ENCODE measurements at places on chromosomes 2 and 18. TPM values are rescaled to one million over a fixed set of nuclear protein-coding genes. Genes with fewer than 3 reads are reported as not detected.

DNA sequence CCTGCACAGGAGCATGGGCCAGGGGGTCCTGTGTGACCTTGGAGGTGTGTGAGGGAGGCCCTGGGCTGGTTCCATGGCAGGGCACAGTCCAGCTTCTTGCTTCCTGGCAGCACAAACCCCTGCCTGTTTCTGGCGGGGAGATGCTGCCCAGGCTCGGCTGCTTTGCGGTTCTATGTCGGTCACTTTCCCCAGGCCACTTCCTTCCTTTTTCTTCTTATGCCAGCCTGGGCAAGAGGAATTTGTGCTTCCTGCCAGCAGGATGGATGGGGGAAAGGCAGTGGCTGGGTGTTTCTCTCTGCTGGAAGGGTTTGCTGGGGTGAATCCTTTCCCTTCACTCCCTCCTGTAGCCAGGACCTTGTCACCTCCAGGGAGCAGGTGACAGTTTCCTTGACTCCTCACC lies 24.3 kb downstream of the ASAP2 start:
- DNase-seq: no peak

- no peak for DNase-seq
Observed at GRCh38 chr2:120884472-120885290, 149.0 kb downstream of the GLI2 start.

DNA sequence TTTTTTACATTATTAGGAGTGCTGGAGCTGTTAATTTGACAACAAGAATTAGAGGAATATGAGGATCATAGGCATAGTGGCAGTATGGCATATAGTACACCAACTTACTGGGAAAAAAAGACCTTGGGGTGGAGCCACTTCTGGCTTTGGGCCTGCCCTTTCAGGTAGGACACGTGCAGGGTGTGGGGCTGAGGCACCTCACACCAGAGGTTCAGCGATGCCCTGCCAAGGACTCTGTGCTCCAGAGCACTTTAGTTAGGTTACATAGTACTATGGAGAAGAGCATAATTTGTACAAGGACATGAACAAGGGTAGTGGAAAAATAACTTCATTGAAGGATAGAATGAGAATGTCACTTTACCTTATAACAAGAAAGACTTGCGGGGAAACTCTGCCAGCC lies 77.1 kb upstream of the CD302 start:
- DNase-seq: no peak

- DNase-seq: no peak
Observed at GRCh38 chr2:235914756-235915155, 253.4 kb downstream of the GBX2 start.

- no peak for DNase-seq
Observed at GRCh38 chr2:48105848-48106247, 199.6 kb upstream of the FBXO11 start.

DNA sequence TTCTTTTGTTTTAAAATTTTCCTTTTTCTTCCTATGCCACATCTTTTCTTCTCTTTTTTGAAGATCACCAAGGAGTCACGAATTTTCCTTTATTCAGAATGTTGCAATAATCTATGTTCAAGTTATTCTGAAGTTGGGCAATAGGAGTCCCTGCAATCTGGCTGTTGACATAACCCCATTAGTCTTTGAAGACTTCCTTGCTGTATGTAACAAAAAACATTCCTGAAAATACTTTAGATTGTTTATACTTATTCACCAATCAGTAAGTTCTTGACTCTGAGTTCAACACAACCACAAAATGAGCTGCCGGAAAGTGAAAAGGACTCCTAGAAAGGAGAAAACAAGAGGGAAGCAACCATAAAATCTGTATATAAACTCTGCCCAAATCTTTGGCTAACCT lies 62.8 kb downstream of the TMEM237 start:
- no peak for DNase-seq

- DNase-seq: no peak
Observed at GRCh38 chr2:159753797-159754196, 41.5 kb downstream of the MARCHF7 start.

- no peak for DNase-seq
Observed at GRCh38 chr2:16010951-16011620, 70.7 kb downstream of the MYCN start.

DNA sequence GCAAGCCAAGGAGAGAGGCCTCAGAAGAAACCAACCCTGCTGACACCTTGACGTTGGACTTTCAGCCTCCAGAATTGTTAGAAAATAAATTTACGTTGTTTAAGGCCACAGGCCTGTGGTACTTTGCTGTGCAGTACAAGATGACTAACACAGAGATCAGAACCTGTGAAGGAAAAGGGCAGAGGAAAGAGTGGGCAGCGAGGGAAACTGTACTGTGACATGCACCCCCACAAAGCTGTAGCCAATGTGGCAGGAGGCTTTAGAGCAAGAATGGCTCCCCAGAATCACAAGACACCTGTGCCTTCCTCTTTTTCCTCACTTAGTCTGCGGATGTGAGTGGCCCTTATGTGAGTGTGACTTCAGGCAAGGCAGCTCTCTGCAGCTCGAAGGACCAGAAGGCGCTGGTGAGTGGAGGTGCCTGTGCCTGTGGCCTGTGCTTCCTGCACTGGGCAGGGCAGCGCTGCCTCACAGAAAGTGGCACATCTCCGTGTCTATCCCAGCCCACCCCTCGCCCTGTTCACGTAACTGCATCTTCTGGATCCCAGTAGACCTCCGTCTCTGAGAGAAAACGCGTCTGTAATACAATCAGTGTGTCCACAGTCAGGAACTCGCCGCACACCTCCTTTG lies 89.5 kb downstream of the MRPS9 start:
- DNase-seq: no peak

DNA sequence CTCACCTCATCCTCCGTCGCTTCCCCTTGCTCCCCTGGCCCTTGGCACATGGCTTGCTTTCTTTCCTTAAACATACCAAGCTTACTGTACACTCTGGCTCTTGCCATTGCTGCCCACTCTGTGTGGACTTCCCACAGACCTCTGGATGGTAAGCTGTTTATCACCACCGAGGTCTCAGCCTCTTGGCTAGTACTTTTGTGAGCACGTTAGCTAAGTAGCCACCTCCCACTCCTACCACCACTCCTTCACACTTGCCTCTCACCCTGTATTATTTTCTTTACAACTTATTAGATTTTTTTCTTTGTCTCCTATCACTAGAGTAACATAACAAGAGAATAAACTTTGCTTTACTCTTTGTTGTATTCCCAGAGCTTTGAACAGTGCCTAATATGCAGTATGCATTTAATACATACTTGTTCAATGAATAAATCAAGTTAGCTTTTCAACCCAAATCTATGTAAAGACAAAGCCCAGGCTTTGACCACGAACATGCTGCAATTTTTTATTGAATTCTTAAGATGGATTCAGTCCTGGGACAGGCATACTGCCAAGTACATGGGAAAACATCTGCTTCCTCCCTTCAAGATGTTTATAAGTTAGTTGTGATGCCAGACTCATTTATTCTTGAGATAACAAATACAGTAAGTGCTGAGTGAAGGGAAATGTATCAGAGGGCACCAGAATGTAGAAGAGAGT lies 25.0 kb upstream of the MSGN1 start:
- DNase-seq: no peak

DNA sequence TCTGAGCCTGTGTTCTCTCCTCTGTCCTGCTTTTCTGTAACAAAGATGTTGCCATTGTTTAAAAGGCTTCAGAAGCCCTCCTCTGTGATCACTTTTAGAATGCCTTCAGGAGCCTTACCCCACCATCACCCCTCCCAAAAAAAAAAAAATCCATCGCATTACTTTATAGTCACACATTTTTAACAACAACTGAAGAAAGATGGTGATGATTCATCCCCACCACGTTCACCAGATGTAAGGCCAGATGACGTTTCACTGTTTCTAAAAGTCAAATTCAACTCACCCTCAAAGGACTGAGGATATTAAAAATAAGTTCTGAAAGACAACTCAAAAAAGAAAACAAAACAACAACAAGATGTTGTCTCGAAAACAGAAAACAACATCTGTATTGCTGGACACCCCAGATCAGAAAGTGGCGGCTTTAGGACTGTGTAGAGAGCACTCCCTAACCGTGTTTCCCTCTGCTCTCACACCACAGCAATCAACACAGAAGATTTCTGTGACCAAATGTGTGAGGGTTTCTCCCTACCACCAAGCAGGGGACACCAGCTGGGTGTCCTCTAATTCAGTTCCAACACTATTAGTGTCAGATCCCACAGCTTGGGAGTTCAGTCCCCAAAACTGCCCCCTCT lies 61.9 kb upstream of the CREB1 start:
- no peak for DNase-seq

DNA sequence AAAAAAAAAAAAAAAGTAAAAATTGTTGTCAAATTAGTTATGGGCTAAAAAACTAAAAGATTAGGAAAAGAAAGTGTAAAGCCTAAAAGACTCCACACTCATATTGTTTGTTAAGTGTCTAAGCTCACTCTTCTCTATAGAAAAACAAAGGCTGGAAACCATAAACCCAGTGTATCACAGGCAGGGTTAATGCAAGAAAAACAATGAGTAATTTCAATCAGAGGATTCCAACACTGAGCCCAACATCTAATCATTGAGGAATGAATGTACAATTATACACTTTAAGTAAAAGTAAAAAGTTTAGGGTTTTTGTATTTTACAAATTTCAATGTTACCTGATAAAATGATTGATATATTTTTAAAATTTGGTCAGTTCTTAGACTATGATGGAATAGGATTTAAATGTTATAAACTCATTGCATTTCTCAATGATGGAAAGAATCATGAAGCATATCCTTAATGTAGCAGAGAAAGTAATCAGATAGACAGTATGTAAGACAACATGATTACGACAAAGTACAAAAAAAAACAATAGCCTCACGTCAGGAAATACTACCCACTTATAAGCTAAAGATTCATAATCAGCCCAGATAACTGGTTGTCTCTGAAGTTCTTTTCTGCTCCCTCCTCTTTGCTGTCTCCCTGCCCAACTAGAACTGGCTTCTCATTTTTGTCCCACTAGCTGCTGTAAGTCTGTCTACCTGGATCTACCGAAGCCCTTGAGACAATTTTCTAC lies 44.5 kb upstream of the SP3 start:
- DNase-seq: no peak

GRCh38 chr2:77839102-77839501 lies 316.9 kb upstream of the LRRTM4 start:
- no peak for DNase-seq

- DNase-seq: no peak
Observed at GRCh38 chr2:8538931-8539621, 142.8 kb upstream of the ID2 start.

DNA sequence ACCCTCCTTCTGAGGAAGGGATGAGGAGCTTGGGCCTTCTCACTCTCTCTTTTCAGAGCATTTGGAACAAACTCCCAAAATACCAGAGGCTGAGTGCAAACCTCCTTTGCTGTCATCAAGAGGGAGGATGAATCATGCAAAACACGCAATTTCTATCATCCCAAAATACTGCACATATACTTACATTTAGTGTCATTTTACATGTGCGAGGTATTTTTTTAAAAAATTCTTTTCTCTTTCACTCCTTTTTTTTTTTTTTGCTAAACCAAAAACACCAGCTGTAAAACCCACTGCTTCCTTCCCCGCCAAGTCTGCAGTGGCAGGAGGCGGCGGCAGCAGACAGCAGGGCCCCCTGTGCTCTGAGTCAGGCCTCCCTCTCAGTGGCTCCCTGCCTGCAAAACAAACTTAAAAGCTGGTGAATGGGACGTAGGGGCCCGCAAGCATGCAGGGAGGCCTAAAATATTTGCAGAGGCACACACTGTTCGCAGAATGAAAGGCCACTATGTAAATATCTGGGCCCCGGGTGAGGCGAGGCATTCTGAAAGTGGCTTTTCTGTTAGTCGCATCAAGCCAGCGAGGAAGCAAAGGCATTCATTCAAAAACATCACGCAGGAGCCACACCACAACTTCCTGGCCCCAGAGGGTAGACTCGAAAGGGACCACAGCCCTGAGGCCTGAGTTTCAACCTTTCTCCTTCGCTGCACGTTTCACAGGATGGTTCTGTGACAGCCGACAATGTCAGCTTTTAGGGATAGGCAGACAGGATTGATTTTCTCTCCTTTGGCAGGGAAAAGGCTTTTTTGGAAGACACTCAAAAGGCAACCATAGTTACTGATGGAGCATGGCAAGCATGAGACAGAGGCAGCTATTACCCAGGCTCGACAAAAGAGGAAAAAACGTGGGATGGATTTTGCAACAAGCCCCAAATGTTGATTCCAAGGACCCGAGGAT lies 73.4 kb downstream of the ACTR2 start:
- DNase-seq: peak; percentile 80

DNA sequence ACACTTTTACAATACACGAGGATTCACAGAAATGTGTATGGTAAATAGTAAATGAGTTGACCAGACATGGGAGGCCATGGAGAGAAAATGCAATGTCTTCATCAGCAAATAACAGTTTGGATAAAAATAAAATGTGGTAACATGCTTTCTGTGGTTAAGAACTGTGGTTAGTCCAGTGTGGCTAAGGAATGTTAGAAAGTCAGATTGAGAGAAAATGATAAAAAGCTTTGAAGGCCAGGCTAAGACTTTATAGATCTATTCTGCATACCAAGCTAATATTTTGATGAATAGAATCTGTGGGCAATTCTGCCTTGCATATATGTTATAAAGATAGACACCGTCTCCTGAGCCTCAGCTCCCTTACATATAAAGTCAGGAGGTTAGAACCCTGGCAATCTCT lies 215.9 kb downstream of the SOX11 start:
- no peak for DNase-seq

UGT1A3 gene
- not detected for total RNA-seq

HIBCH gene
- total RNA-seq: 8.1 TPM

ZEB2 gene
- total RNA-seq: 0.69 TPM

MAB21L4 gene
- total RNA-seq: 1.0 TPM

SERPINB3 gene
- total RNA-seq: 5.6 TPM

Data from PC-3 (cell line).